ENCODE measurements at places on chromosomes 1 and 21.
A peak's percentile ranks its signal among the peaks of the same experiment; 100 is the strongest.

GRCh38 chr1:157081707-157082106 is 17.9 kb downstream of the ETV3L start:
- DNase-seq = no peak

- no peak for DNase-seq
Measured at GRCh38 chr1:22344329-22344630, 107.4 kb upstream of the ZBTB40 start.

DNA sequence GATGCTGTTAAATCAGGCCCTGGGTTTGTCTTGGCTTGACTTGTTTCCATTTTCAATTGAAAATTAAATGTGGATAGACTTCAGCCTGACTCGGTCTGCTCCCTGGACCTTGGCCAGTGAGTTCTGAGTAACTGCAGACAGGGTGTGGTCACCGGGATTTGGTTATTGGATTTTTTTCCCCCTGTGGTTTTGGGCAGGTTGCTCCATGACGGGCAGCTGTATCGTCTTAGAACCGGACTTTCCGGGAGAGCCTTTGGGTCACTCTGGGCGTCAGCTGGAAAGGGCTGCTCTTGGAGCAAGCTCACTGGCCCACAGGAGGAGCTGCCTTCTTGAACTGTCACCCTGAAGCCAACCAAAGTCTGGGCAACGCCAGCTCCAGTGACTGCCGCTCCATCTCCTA is 75.0 kb downstream of the CLIC6 start:
- no peak for DNase-seq

GRCh38 chr1:147812799-147813198 is 52.4 kb upstream of the GJA5 start:
- DNase-seq = no peak

GRCh38 chr1:3261969-3262579 is 192.4 kb upstream of the ARHGEF16 start:
- DNase-seq = no peak

DNA sequence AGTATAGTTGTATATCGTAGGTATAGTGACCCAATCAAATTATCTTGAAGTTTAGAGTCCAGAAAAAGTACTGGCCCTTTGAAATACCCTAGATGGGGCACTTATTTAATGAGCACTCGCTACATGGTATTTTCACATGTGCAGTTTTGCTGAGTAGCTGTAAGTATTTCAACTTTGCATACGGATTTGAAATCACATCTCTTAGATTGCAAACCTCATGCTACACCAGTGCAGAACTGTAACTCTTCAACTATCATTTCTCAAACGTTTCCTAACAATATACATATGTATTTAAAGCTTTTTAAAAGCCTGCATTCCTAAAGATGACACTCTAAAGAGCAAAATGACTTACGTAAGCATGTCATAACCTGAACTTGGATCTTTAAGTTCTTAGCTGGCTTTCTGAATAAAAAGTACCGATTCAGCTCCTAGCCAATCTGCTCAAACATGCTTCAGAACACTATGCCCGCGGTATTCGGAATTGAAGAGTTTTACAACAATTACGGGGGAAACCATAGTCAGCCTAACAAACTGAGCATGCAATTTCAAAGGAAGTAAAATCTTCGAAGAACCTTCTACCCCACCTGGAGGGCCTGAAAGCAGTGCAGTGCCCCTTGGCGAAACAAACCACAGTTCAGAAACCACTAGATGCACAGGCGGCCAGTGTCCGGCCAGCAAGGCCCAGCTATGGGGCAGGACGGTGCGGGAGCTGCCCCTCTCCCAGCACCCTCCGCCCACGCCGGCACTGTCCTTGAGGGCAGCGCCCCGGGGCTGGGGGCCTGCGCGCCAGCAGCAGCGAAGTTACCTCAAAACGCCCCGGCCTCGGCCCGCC is 863 bp downstream of the FH start:
- no peak for DNase-seq

GRCh38 chr1:173015629-173016028 is 35.1 kb downstream of the TNFSF18 start:
- no peak for DNase-seq

DNA sequence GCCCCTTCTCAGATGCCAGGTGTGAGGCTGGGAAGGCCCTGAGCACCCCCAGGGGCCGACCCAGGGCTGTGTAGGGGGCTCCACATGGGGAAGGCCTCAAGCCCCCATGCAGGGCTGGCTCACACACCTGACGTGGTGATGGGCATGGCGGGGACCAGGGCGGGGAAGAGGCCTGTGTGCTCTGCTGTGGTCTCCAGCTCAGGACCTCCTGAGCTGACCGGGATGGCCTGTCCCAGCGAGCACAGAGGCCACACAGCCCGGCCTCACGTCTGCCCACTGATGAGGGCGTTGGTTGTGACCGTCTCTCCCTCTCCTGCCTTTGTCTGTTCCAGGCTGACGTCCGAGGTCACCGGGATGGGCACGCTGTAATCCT is 40.2 kb upstream of the COL6A1 start:
- no peak for DNase-seq

DNA sequence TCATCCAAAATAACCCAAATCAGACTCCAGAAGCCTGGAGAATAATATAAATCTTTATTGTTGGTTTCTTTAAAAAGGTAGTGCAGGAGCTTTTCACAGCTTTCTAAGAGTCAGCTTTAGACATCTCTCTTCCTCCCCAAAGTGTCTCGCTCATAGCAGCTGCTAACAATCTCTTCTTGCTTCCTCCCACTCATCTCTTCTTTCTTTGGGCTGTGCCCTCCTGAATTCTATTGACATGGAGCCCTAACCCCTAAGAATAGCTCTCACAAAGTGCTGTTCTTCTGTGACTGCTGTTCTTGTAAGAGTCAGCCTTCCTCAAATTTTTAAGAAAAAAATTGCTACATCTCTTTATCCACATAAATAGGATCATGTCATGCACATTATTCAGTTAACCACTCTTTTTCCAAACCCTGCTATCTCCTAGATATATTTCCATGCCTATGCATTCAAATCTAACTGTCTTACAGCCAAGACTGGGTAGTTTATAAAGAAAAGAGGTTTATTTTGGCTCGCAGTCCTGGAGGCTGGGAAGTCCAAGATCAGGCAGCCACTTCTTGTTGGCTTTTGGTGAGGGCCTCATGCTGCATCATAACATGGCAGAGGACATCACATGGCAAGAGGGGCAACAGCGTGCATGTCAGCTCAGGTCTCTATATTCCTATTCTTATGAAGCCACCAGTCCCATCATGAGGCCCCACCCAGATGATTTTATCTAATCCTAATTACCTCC is 301.0 kb upstream of the POU3F1 start:
- no peak for DNase-seq

DNA sequence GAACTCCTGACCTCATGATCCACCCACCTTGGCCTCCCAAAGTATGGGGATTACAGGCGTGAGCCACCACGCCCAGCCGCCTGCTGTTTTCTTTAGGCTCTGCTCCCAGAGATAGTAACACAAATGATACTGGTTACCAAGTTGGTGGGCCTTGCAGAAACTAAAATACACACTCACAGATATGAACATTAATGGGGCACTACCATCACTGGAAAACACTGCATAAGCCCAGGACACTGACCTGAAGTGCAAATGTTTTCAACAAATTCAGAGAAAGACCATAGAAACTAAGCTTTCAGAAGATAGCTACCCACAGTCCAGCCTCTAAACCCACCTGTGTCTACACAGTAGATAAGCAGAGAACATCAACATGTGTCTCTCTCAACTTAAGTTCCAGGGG is 180.5 kb downstream of the FCRL5 start:
- no peak for DNase-seq

- no peak for DNase-seq
Measured at GRCh38 chr1:41900603-41901444, 17.9 kb downstream of the HIVEP3 start.

DNA sequence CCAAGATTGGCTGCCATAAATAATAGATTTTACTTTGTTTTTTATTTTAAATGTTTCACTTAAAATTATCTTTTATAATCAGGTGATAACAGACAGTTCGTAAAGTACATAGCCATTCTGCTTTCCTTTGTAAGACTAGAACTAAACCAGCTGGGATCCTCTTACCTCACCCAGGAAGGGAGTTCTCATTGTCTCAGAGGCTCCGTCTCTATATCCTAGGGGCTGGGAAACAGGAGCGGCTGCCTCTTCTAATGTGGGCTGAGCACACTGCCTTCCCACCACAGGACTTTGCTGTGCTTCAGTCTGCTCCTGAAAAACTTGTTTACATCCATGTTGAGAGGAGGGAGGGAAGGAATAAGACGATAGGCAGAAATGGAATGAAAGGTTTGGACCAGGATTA is 45.6 kb upstream of the PGD start:
- DNase-seq = no peak

DNA sequence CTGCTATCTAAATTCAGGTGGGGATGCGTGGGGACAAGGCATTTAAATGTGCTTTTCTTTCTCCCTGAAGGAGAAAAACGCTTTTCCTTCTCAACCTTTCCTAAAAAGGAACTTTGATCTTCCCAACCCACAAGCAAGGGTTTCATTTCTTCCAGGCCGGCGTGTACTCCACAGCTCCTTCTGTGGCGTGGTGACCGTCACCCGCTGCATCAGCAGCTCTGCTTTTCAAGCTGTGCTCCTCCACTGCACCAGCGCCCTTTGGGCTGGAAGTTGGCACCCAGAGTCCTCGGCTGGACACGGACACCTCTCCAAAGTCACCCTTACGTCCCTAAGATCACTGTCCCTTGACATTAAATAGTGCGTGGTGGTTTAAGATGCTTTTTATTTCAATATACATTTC is 54.3 kb downstream of the PEX14 start:
- no peak for DNase-seq

- no peak for DNase-seq
Measured at GRCh38 chr1:147246910-147247655, 4.6 kb downstream of the CHD1L start.

DNA sequence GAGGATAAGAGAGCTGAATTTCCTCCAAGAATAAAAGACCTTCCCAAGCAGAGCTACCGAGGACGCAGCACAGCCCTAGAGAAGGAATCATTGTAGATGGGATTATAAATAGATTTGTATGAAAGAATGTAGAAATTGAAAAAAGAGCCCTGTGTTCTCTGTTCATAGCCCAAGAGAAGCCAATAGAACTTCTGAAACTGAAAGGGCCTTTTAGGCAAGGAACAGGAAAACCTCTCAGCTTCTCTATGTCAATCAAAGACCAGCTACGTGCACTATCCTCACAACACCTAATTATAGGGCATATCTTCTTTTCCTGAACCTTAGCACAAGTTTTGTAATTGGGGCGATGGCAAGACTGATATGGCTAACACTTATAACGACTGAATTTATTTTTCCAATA is 192.4 kb upstream of the RNPC3 start:
- DNase-seq = peak; percentile 24

DNA sequence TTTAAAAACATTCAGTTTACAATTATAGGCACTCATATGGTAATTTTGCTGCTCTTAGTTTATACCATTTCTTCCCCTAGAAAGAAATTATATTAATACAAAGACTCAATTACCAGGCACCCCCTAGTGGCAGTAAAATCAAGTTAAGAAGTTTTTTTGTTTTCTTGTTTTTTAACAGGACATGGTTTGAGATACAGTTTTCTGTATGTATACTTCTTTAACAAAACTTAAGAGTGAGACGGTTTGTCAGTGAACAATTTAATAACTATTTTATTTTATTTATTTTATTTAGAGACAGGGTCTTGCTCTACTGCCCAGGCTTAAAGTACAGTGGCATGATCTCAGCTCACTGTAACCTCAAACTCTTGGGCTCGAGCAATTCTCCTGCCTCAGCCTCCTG is 224.6 kb downstream of the FAF1 start:
- DNase-seq = peak; percentile 17

GRCh38 chr21:31682620-31683019 is 23.1 kb downstream of the SOD1 start:
- DNase-seq = no peak

DNA sequence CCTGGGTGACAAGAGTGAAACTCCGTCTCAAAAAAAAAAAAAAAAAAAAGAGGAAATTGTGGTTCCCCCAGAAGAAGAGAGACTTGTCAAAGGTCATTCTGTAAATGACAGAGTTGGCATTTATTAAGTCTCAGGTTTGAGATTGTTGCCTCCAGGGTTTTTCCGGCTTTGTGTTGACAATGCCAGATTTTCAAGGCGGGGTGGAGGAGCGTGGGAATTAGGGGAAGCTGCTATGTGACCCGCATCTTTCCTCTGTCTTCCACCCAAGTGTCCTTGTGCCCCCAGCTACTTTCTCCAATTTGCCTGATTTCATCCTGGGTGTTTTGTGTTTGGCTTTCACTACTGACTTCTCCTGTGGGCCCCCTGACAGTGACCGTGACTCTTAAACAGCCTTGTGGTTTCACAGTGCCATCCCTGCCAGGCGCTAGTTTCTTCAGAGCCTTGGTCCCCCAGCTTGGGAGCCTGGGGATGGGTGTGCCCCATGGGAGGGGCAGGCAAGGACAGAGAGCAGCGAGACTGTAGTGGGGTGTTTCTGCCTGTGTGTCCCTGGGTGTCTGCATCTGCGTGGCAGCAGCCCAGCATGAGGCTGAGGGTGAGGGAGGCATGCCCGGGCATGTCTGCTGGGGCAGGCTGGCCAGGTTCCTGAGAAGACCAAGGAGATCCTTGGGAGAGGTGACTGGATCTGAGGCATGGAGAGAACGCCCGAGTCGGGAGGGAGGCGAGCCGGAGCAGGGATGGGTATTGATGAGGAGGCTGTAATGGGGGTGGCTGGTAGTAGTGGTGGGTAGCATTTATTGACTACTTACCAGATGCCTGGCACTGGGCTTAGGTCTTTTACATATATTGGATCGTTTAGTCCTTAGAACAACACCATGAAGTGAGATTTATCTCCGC is 46.3 kb downstream of the IER5 start:
- DNase-seq = peak; percentile 61

- no peak for DNase-seq
Measured at GRCh38 chr1:25620701-25621350, 4.2 kb downstream of the MAN1C1 start.

DNA sequence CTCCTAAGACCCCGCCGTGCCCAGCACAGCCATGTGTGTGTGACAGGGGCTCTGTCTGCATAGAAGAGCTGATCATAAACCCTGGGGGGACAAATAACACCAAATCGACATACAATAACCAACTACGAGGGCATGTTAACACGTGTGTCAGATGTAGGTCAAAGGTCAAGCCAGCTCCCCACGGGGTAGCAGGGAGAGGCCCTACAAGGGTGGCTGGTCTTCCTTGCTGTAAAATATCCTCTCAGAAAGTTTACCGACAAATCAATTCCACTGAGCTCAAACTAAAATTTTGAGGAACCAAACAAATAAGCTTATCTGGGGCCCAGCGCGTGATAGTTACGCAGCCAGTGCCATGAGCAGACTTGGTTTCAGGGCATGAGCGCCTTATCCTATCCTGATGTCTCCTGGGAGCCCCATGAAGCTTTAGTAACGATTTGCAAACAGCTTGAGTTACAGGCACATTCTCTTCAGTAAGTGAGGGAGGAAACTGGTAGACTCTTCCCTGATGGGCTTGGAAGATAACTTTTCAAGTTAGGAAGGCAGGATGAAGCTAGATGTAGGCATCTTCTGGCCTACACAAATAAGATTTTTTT is 2.7 kb upstream of the TMPRSS3 start:
- DNase-seq = peak; percentile 84

GRCh38 chr1:174812656-174813055 is 187.1 kb upstream of the CACYBP start:
- DNase-seq = no peak

GRCh38 chr1:118862755-118863154 is 125.4 kb downstream of the TBX15 start:
- DNase-seq = no peak

All from NCI-H526 (cell line).